SK-MEL-5 (cell line): ENCODE measurements at places on chromosomes 2 and 18. TPM values are rescaled to one million over a fixed set of nuclear protein-coding genes. Genes with fewer than 3 reads are reported as not detected.

The POTEC gene
- not detected in 2 replicates for total RNA-seq

The TTC27 gene
- total RNA-seq = 22.8 and 28.7 TPM in 2 replicates

The FOSL2 gene
- 16.8 and 19.1 TPM in 2 replicates for total RNA-seq

The HOXD3 gene
- 4.9 and 5.5 TPM in 2 replicates for total RNA-seq

DNA sequence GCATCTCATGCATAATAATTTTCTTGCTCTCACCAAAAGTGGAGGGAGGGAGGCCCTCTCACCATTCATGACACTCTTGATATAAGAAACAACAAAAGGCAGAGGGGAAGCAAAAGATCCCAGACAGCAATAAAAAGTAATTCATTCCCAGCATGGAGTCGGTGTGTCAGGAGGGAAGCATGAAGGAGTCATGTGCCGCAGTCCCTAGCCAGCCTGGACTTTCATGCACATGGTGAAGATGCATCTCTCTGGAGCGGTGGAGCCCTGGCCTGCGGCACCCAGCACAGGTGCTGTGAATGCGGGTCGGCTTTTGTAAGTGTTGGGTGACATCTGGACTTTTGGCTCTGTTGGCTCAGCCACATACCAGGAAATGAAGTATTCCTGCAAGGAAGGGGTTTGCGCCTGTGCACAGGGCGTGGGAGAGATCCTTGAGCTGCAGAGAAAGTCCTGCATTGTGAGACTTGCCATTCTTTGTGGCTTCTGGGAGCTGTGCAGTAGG lies 119.4 kb downstream of the COPS8 start:
- DNase-seq = peak; percentile 13
